ENCODE measurements at places on chromosomes 16 and 17.

GRCh38 chr17:36761203-36761950 is 160.0 kb downstream of the MRM1 start:
- H3K4me1 ChIP-seq = no peaks in the 10 kb centered on the region
- no peak overlapping the region for H3K4me3 ChIP-seq
- H3K27me3 ChIP-seq = no peaks in the 10 kb centered on the region
- no peaks in the 10 kb centered on the region for H3K36me3 ChIP-seq
- no peak for DNase-seq

- H3K4me1 ChIP-seq = peaks cover 13% of the 10 kb centered on the region
- no peak for DNase-seq
- H3K4me3 ChIP-seq = no peak overlapping the region
- no peak overlapping the region for H3K27ac ChIP-seq
- H3K36me3 ChIP-seq = no peaks in the 10 kb centered on the region
These were observed 63.6 kb upstream of the TBX2 start for GRCh38 chr17:61335845-61336655.

DNA sequence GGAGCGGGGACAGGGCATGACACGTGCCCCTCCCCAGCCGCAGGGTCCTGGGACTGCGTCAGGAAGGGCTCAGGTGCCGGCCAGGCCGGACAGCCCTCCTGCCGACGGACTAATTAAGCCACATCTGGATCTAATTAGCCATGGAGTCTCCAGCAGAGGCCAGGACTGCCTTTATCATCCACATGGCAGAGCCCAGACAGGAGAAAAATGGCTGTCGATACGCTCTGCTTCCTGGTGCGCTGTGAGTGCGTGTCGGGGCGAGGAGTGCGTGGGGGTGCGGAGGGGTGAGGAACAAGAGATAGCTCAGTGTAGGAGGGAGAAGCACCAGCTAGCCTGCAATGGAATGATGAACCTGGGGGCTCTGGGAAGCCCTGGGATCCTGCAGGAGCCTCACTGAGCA is 218.8 kb downstream of the IRF8 start:
- H3K27me3 ChIP-seq = no peaks in the 10 kb centered on the region
- no peak for DNase-seq
- H3K36me3 ChIP-seq = no peaks in the 10 kb centered on the region

DNA sequence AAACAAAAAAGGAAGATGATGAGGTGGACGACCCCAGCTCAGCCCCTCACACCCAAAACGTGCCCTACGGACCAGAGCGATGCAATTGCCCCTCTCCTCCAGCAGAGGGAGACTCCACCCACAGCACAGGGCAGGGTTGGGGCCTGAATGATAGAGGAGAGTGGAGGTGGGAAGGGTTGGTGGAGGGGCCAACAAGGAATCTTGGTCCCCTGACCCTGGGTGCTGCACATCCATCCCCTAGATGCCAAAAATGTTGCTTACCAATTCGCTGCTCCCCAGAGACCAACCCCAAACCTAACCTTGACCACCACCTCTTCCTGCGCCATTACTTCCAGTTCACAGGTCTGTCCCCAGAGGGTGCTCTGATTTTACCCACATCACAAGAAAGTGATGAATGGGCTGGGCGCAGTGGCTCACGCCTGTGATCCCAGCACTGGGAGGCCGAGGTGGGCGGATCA is 12.9 kb downstream of the P2RX5 start:
- H3K27ac ChIP-seq = no peak overlapping the region
- H3K4me3 ChIP-seq = no peak overlapping the region
- DNase-seq = no peak
- no peaks in the 10 kb centered on the region for H3K27me3 ChIP-seq
- H3K4me1 ChIP-seq = no peaks in the 10 kb centered on the region

GRCh38 chr17:77959926-77960521 is 1.5 kb downstream of the TNRC6C start:
- H3K4me1 ChIP-seq = peaks cover 10% of the 10 kb centered on the region
- no peak overlapping the region for H3K27ac ChIP-seq
- H3K27me3 ChIP-seq = no peaks in the 10 kb centered on the region
- peak overlapping the region; percentile 92 for H3K4me3 ChIP-seq

DNA sequence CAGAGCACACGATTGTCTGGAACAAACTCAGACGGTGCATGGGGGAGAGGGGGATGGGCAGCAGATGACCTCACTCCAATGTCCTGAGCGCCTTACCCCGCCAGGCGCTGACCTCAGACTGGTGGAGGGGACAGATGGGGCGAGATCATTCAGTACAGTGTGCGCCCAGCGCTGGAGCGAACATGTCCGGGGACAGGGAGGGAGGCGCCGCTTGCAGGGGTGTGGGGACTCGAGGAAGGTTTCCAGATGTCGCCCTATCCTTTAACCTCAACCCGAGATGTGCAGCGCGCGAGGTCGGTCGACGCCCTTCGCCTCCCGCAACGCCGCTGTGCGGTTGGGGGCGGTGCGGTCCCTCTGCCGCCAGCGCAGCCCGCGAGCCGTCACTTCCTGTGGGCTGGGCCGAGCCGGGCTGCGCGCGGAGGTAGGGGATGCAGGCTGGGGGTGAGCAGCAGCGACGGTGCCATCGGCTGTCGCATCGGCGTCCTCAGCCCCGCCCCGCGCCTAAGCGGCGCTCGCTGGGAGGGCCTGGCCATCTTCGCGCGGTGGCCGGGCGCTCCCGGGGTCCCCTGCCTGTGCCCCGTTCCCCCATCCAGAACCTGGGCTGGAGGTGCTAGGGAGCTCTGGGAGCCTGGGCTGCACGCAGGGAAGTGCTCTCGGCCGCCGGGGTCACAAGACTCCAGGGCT is 5.3 kb upstream of the CDR2L start:
- peaks cover 13% of the 10 kb centered on the region for H3K4me1 ChIP-seq
- no peaks in the 10 kb centered on the region for H3K27me3 ChIP-seq
- no peak for DNase-seq
- peak overlapping the region; percentile 75 for H3K27ac ChIP-seq
- H3K4me3 ChIP-seq = peak overlapping the region; percentile 27

DNA sequence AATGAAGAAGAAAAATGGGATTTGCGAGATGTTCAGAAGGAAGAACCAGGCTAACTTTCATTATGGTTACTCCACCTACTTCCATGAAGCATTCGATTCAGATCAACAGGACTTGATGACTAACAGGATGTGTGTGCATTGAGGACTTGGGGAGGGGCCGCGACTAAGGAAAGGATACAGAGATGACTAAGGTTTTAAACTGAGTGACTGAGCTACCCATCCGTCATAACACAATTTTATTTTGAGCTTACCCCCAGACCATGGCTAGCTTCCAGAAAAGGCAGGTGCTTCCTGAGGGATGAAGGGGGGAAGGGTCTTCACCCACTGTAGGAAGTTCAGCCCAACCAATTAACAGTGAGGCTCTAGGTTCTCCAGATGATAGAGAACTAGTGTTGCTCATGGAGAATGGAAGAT is 2.5 kb upstream of the CDYL2 start:
- no peak overlapping the region for H3K4me3 ChIP-seq
- peaks cover 5% of the 10 kb centered on the region for H3K4me1 ChIP-seq

DNA sequence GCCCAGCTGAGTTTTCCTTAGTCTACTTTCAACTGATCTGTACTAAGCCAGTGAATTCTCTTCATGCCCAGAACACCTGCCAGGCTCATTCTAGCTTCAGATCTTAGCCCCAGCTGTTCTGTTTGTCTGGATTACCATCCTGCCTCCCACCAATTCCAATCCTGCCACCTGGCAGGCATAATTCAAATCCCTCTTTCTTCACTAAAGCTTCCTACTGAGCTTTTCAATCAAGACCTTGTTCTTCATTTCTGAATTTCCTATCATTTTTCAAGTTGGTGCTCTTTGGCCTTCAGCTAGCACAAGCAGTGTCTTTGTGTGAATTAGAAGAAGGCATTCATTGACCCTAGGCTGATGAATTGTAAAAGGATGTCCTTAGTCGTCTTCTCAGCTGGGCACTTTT is 357.6 kb downstream of the UTP18 start:
- no peaks in the 10 kb centered on the region for H3K27me3 ChIP-seq
- H3K4me3 ChIP-seq = no peak overlapping the region
- no peak overlapping the region for H3K27ac ChIP-seq
- DNase-seq = no peak
- no peaks in the 10 kb centered on the region for H3K36me3 ChIP-seq
- no peaks in the 10 kb centered on the region for H3K4me1 ChIP-seq

- H3K4me3 ChIP-seq = no peak overlapping the region
- DNase-seq = no peak
- no peaks in the 10 kb centered on the region for H3K27me3 ChIP-seq
- peaks cover 19% of the 10 kb centered on the region for H3K4me1 ChIP-seq
- no peak overlapping the region for H3K27ac ChIP-seq
These were observed 15.4 kb downstream of the CD7 start for GRCh38 chr17:82301916-82302567.

DNA sequence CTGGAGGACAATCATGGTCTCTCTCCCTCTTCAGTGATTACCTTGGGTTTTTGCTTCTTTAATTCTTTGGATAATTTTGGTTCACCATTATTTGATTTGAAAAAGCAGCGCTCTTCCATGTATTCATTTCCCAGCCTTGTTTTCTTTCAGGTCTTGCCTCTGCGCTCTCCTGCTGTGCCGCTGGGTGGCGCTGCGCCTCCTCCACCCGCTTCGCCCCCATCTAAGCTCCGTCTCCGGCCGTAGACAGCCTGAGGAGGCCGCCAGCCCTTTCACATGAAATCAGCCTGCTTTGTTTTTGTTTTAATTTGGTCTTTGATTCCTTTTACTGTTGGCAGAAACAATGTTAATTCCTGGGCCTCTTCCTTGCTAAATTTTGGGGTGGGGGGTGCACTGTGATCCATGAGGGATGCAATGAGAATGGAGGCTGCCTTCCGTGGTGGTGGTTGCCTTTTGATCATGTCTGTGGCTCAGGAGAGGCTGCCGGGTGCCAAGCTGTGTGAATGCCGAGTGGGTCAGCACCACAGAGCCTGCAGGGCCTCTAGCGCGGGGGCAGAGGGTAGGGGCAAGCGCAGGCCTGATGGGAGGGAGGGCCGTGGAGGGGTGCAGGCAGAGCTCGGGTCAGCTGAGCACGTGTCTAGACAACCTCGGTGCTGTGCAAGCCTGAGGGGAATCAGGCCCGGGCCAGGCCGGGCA is 64.1 kb downstream of the PLD6 start:
- H3K4me3 ChIP-seq = no peak overlapping the region
- H3K36me3 ChIP-seq = peaks cover 21% of the 10 kb centered on the region
- no peak overlapping the region for H3K27ac ChIP-seq
- DNase-seq = no peak

GRCh38 chr17:55717898-55718735 is 4.5 kb downstream of the TMEM100 start:
- H3K36me3 ChIP-seq = no peaks in the 10 kb centered on the region
- DNase-seq = peak; percentile 84
- no peak overlapping the region for H3K27ac ChIP-seq
- no peaks in the 10 kb centered on the region for H3K27me3 ChIP-seq

DNA sequence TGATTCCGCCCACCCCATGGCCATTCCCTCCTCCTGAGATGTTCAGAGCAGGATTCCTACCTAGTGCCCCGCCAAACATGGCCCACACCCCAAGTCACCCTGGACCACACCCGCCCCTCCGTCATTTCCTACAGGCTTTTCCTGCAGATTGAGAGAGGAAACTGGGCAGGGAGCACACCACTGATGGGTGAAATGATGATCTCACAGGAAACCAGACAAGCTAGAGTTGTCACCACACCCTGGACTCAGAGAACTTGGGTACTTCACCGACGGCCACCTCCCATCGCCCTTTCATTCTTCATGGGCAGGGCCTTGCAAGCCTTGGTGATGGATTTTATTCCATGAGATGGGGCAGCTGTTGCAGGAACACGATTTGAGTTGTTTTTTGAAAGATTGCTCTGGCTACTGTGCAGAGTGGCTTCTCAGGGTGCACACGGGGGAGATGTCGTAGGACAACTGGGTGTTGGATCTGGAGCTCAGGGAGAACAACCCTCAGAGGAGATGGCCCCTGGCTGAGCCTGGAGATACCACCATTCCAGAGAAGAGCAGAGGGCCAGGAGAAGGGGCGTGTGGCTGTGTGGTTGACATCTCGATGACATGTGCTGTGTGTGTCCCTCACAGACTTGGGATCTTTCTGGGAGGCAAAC is 7.4 kb upstream of the B9D1 start:
- no peaks in the 10 kb centered on the region for H3K36me3 ChIP-seq
- no peaks in the 10 kb centered on the region for H3K27me3 ChIP-seq
- peaks cover 2% of the 10 kb centered on the region for H3K4me1 ChIP-seq
- H3K4me3 ChIP-seq = no peak overlapping the region
- DNase-seq = no peak
- no peak overlapping the region for H3K27ac ChIP-seq

DNA sequence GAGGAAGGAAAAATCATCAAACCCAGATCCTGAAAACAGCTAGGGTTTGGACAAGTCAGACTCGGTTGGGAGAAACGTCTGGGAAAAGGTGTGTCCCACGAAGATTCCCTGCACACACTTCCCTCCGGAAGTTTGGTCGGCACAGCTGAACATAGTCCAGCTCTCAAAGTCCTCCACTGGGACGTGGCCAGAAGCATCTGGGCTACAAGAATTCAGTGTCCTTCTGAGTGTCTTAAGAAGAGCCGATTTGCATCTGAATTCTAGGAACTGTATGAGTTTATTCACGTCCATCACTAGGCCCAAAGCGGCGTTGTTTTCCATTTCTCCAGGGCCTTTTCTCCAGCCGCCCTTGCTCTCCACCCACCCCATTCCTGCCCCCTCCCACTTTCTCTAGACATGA is 109.1 kb downstream of the C17orf67 start:
- H3K4me3 ChIP-seq = no peak overlapping the region
- H3K4me1 ChIP-seq = no peaks in the 10 kb centered on the region
- no peaks in the 10 kb centered on the region for H3K36me3 ChIP-seq

GRCh38 chr17:7626956-7627249 is 718 bp downstream of the SAT2 start:
- DNase-seq = no peak
- H3K4me1 ChIP-seq = peaks cover 58% of the 10 kb centered on the region
- peak overlapping the region; percentile 85 for H3K27ac ChIP-seq
- no peaks in the 10 kb centered on the region for H3K36me3 ChIP-seq

GRCh38 chr17:38702916-38703741 is 1.9 kb upstream of the MLLT6 start:
- peaks cover 2% of the 10 kb centered on the region for H3K4me1 ChIP-seq
- peak overlapping the region; percentile 78 for H3K4me3 ChIP-seq
- H3K36me3 ChIP-seq = no peaks in the 10 kb centered on the region
- no peak for DNase-seq
- H3K27me3 ChIP-seq = no peaks in the 10 kb centered on the region
- peak overlapping the region; percentile 89 for H3K27ac ChIP-seq

DNA sequence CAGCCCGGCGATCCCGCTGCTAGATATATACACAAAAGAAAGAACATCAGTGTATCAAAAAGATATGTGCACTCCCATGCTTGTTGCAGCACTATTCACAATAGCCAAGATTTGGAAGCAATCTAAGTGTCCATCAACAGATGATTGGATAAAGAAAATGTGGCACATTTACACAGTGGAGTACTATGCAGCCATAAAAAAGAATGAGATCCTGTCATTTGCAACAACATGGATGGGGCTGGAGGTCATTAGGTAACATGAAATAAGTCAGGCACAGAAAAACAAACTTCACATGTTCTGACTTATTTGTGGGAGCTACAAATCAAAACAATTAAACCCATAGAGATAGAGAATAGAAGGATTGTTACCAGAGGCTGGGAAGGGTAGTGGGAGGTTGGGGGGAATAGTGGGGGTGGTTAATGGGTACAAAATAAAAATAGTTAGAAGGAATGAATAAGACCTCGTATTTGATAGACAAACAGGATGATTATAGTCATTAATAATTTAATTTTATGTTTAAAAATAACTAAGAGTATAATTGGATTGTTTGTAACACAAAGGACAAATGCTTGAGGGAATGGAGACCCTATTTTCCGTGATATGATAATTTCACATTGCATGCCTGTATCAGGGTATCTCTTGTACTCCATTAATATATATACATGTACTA is 176.7 kb upstream of the NOG start:
- no peak for DNase-seq
- H3K27me3 ChIP-seq = no peaks in the 10 kb centered on the region
- H3K4me3 ChIP-seq = no peak overlapping the region
- no peak overlapping the region for H3K27ac ChIP-seq
- no peaks in the 10 kb centered on the region for H3K36me3 ChIP-seq
- H3K4me1 ChIP-seq = no peaks in the 10 kb centered on the region

Measured in liver (tissue), 10 donors.